ENCODE measurements at places on chromosomes 2 and 18. TPM values are rescaled to one million over a fixed set of nuclear protein-coding genes. Genes with fewer than 3 reads are reported as not detected.

- no peak for DNase-seq
These were observed 938.9 kb downstream of the CPS1 start for GRCh38 chr2:211495339-211495738.

TMEFF2 gene
- not detected for total RNA-seq

DNA sequence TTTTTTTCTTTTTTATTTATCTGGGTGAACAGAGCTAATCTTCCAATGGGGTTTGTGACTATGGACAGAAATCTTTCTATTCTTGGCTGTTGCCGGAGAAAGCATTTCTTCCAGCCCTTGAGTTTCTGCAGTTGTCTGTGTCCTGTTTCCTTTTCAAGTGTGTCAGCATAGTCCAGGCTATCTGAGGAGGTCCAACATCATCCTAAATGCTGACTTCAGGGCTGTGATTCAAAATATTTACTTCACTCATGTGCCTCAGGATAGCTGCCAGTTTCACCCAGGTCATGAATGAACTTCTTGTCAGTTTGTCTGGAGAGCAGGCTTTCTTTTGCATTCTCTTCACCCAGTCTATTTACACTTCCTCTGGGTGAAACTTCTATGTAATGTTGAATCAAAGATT lies 27.9 kb downstream of the ITGAV start:
- DNase-seq: no peak

DNA sequence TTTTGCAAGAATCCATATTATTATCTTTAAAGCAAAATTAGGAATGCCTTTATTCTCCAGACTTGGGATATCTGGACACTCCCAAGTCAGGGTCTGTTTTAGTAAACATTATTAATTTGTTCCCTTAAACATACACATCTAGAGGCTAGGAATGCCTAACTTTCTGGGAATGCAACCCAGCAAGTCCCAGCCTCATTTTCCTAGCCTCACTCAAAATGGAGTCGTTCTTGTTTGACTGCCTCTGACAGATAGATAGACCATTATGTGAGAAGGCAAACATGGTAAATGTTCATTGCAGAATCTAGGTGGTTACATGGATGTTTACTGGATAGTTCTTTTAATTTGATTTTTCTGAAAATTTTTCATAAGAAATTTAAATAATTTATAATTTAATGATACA lies 270.1 kb upstream of the STON1 start:
- DNase-seq: no peak

COPS9 gene
- total RNA-seq: 94.0 TPM

VAMP8 gene
- total RNA-seq: 43.5 TPM

GRCh38 chr2:165698444-165698884 lies 95.6 kb downstream of the GALNT3 start:
- no peak for DNase-seq

MARCHF4 gene
- not detected for total RNA-seq

GRCh38 chr2:30514134-30514847 lies 67.2 kb downstream of the LCLAT1 start:
- DNase-seq: no peak

GRCh38 chr2:28332696-28333095 lies 60.0 kb upstream of the FOSL2 start:
- no peak for DNase-seq

NT5DC4 gene
- not detected for total RNA-seq

MBOAT2 gene
- total RNA-seq: 18.4 TPM

DNA sequence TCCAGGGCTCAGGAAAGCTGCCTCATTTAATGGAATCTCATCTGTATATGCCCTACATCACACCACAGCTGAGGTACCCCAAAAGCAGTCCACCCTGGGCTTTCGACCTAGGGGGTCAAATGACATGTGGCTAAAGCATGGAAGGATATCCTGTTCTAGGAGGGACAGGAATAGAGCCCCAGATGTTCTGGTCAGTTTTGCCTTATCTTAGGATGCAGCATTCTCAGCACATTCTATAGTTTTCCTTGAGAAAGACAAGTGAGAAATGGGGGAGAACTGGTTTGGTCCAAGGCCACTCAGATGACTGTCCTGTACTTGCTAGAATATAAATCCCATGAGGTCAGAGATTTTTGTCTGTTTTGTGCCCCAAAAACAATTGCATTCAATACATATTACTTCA lies 688.0 kb upstream of the ZEB2 start:
- DNase-seq: no peak

RAD51AP2 gene
- total RNA-seq: not detected

SMYD1 gene
- total RNA-seq: not detected

DNA sequence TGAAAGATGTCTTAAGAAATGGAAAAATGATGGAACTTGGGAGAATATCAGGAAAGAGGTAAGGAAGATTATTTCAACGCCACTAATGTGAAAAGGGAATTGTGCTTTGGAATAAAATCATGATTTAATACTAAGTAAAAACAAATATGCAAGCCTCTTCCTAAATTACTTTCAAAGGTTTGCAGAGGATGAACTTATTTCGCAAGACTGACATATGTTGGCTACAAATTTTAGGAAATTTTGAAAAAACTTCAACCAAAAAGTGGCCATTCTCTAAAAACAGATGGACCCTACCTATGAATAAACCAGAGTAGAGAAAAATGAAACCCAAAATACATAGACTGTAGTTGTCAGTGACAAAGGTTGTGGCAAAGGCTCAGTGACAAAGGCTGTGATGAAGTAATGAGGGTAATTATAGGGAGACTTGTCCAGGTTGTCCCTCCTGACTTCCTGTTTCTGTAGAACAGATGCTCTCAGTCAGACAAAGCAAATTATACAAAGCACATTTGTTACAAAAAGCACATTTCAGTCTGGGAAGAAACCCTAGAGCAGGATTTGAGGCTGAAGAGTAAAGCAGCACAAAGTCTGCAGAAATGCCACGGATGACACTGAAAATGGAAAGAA lies 39.5 kb downstream of the SFT2D3 start:
- no peak for DNase-seq

- DNase-seq: peak; percentile 76
These were observed 58.8 kb upstream of the FOSL2 start for GRCh38 chr2:28333606-28334526.

DNA sequence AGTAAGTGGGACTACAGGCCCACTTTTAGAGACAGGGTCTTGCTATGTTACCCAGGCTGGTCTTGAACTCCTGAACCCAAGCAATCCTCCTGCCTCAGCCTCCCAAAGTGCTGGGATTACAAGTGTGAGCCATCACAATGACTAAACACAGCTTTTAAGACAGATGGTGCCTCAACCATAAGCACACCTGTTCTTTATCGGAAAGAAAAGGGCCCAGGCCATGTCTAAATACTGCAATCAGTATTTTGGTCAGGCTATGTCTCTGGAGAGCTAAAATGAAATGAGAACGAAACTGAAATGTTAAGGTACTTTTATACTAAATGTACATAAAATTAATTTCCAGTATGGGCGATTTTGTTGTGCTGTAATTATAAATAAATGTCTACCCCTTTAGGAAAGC lies 69.5 kb upstream of the SPTBN1 start:
- DNase-seq: no peak

- no peak for DNase-seq
These were observed 110.2 kb downstream of the RNF144A start for GRCh38 chr2:7027411-7027810.

MRO gene
- total RNA-seq: 3.2 TPM

DNA sequence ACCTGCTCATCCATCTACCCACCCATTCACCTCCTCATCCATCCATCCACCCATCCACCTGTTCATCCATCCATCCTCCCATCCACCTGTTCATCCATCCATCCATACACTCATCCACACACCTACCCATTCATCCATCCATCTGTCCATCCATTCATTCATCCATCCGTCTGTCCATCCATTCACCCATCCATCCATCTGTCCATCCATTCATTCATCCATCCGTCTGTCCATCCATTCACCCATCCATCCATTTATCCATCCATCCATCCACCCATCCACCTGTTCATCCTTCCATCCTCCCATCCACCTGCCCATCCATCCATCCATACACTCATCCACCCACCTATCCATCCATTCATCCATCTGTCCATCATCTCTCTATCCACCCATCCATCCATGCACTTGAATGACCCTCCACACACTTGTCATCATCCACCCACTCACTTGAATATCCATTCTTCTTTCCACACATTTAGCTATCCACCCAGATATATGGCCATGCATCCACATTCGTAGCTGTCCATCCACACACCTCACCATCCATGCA lies 45.0 kb downstream of the CROCC2 start:
- peak; percentile 1 for DNase-seq

All from aorta (tissue), 5 donors.